ENCODE measurements at places on chromosomes 12 and 14.

GRCh38 chr12:63955831-63956666 lies 111.5 kb downstream of the SRGAP1 start:
- no peak for DNase-seq

- DNase-seq, result no peak
Measured at GRCh38 chr12:115897729-115898128, 379.8 kb downstream of the MED13L start.

GRCh38 chr12:94172973-94173372 lies 24.6 kb downstream of the PLXNC1 start:
- DNase-seq, result peak; percentile 98

GRCh38 chr12:69851976-69852375 lies 26.9 kb downstream of the MYRFL start:
- no peak for DNase-seq

DNA sequence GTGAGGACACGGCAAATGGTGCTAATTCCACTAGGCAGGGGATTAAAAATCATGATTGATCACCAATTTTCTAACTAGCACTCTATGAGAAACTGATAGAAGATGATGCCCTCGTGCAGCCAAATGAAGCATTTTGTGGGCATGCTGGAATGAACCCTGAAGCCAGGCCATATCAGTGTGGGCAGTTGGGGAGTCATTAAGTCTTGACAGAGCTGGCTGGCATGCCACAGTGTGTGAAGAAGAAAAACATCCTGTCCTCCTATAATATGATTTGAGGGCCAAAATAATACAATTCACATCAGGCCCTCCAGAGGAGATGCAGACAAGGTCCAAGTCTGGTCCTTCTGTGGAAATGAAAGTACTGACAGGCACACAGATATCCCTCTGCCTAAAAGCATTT lies 107.1 kb downstream of the TMTC1 start:
- no peak for DNase-seq

DNA sequence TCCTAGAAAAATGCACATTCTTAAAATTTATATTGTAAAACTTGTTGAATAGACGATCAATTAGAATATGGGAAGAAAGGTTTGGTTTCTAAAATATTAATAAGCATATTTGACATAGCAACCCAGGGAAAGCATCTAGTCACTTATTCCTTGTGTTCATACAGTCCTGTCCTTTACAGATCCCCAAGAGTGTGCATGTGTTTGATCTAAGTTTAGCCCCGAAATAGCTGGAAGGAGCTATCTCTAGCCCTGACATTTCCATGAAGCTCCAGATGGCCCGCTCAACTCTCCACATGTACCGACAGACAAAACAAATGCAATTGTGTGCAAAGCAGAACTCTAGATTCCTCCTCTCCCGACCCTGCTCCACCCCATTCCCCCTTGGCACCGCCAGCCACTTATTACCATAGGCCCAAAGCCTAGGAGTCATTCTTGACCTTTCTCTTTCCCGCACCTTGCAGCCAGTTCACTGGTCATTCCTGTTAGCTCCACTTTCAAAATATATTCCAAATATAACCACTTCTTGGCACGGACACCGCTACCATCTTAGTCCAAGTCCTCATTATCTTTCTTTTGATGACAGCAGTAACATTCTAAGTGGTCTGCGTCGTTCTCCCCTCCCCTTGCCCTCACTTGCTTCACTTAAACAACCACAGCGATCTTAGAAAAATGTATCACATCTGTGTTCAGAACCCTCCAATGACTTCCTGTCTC lies 45.4 kb upstream of the GZMB start:
- DNase-seq, result no peak

DNA sequence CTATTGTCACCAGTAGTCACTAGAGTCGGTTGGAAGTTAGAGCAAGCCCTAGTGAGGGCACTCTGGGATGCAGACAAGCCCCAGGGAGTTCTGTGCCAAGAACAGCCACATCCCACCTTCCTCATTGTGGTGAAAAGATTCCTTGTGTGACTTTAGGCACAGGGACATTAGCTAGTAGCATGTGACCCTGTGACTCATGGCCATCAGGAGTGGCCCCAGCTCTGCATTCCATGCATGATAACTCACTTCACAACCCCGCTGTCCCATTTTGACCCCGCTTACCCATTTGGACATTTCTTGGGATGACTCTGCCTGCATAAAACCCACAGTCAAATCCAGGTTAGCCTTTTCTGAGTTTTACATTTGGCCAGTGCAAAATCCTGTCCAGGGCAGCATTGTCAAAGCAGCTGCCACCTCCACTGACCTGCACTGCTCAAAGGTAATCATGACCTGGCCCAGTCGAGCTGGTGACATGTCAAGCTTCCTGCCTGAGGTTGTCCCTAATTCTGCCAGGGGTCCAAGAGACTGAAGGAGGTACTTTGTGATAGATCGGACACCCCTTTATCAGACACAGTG lies 430.5 kb downstream of the DPF3 start:
- DNase-seq, result peak; percentile 81

DNA sequence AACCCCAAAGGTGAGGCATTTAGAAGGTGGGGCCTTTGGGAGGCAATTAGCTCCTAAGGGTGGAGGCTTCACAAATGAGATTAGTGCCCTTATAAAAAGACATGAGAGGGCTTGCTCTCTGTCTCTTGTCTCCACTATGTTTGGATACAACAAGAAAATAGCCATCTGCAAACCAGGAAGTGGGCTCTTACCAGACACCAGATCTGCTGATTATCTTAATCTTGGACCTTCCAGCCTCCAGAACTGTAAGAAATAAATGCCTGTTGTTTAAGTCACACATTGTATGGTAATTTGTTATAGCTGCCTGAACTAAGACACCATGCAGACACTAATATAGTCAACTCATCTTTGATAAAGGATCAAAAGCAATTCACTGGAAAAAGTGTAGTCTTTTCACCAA lies 34.4 kb downstream of the TMEM116 start:
- DNase-seq, result no peak
